CD4-positive, alpha-beta T cell treated with Interleukin-2 at 100 ng/mL for 4 hours (primary cell): ENCODE measurements at places on chromosomes 13 and 19.

- DNase-seq, result no peak
Observed at GRCh38 chr13:82597747-82598146, 1284.5 kb downstream of the SLITRK1 start.

GRCh38 chr19:18725841-18726770 lies 42.6 kb downstream of the CRTC1 start:
- DNase-seq, result no peak

DNA sequence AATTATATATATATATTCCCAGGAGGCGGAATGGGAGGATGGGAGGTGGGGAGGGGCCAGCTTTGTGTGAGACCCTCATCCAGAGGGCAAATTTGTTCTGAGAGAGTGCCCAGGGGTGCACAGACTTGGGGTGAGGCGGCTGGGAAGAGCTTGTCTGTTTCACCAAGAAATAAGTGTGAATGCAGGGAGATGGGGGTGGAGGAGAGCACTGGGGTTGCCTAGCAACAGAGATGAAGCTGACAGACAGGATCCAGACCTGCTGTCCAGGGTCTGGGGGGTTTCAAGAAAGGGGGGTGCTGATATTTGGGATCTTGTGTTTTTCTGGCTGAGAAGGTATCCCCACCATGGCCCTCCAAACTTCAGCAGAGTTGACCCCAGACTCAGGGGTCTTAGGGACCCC lies 18.6 kb upstream of the TNFAIP8L1 start:
- DNase-seq, result no peak

DNA sequence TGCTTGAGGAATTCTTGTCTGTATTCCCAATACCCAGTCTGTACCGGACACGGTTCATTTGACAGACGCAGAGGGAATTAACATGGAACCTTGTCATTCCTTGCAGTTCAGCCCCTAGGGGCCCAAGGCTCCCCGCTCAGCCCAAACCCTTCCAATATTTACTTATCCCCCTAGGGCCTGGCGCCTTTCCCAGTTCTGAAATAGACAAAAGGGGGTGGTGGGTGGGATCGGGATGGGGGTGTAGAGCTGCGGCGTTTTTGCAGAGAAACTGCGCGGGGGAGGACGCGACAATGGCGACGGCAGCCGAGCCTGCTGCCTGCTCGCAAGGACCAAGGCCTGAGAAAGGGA lies 583 bp downstream of the AKAP8L start:
- no peak for DNase-seq

- no peak for DNase-seq
Observed at GRCh38 chr19:47027586-47028088, 8.0 kb downstream of the NPAS1 start.

GRCh38 chr13:74771964-74772363 lies 637.8 kb upstream of the KLF12 start:
- DNase-seq, result no peak

- no peak for DNase-seq
Observed at GRCh38 chr19:41172297-41173164, 20.5 kb upstream of the CYP2S1 start.

DNA sequence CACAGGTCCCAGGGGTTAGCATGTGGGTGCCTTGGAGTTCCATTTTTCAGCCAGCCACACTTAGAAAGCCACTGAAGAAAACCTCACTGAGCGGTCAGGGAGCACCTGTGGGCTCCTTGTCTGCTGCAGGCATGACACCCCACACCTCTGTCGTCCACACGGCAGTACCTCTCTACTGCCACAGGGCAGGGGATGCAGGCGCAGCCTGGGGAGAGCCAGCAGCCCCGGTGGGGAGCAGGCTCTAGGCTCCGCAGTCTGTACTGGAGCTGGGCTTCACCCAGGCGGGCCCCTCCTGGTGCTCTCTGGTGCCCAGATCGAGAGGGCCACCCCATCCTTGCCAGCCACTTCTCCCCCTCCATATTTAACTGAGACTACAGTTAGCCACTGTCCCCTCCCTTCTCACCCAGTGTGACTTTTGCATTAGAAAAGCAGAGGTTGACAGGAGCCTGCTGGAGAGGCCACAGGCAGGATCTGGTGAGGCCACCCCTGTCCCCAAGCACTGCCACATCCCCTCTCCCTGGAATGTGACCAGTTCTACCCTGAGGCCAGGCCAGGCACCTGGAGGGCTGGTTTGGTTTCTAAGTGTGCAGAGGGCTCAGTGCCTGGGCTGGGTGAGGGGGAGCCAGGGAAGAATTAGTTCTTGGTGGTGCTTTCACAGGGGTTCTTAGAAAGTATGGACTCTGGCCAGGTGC lies 104.4 kb downstream of the KDM4B start:
- no peak for DNase-seq
